ENCODE measurements at places on chromosomes 5 and 9.

DNA sequence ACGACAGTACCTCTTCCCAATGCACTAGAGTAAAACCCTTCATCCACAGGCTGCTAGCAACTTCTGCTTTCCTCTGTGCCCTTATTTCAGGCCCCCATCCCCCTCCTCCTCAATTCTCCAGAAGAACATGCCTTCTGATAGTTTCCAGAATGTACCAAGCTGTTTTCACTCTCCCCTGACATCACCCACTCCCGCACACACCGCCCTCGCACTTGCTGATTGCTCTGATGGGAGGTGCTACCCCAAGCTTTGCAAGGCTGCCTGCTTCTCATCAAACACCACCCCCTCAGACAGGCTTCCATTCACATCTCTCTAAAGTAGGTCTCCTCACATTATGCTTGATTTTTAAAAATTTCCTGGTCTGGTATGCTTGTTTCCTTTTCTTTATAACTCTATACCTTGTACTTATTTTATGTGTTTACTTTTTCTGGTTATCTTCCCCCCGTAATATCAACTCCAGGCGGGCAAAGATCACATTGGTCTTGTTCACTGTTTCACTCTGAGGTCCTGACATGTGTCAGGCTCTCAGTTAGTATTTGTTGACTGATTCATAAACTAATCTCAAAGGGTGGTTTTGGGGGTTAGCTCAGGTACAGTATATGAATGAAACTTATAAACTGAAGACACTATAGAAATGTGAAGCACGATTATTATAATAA lies 91.0 kb upstream of the C9orf72 start:
- DNase-seq: no peak

DNA sequence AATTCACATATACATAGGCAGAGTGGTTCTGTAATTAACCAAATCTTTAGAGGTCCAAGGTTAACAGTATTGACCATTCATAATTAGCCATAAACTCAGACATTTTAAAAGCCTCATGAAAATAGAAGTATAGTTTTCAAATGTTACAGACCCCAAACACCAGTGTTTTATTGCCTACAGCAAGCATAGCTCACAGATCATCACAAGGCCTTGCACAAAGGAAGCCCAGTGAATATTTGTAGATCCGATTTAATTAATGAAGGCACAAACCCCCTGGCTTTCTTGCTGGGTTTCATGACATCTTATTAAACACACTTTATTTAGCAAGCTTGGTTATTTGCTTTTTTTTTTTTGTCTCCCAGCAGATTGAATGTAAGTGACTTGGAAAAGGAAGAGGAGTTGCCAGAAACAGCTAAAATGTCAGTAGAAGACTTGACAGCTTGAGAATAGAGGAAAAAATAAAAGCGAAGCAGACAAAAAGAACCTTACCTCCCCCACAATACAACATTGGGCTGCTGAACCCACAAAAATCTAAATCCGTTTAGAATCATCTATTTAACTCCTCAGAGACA lies 283.9 kb upstream of the TNC start:
- no peak for DNase-seq

GRCh38 chr5:39547553-39548154 lies 122.9 kb upstream of the DAB2 start:
- peak; percentile 60 for DNase-seq

GRCh38 chr9:74666625-74667316 lies 169.6 kb downstream of the RORB start:
- DNase-seq: peak; percentile 98

DNA sequence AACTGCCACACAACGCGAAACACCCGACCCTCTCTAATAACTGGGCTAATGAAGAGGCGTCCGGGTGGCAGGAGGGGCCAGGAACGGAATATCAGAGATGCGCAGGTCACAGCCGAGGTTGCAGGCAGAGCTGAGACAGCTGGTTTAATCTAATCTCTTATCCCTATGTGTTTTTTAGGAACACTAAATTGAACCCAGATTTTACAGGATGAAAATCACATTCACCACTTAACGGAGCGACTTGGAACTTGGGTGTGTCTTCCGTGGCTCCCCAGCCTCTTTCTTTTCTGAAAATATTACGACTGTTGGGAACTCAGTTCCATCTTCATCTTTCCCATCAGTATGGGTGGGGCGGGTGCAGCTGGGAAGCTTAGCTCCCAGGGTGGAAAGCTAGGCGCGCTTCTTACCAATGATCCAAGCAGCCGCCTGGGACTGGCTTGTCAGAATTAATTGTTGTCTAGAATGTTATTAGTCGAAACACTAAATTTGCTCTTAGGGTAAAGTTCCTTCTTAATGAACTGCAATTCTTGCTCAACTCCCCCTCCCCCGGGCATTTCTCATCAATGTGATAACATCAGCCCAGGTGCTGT lies 92.5 kb downstream of the IRX2 start:
- DNase-seq: no peak

GRCh38 chr9:70477907-70478480 lies 63.5 kb upstream of the KLF9 start:
- peak; percentile 62 for DNase-seq

GRCh38 chr5:168215646-168216045 lies 75.8 kb upstream of the WWC1 start:
- DNase-seq: no peak

DNA sequence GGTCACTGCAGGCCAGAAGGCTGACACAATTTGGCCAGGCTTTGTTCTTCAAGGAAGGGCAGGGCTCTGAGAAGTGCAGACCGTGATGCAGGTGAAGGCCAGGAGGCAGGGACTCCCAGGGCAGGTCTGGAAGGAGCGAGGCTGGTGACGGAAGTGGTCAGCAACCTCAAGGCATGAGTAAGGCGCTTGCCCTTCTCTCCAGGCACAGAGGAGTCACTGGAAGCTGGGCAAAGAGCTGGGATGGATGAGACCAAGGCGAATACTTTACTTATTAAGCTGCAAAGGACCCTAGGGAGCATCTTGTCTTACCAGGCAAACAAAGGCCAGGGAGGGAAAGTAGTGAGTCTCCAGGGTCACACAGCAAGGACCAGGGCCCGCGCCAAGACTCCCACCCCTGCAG lies 18.6 kb downstream of the IRF1 start:
- no peak for DNase-seq

- no peak for DNase-seq
Observed at GRCh38 chr5:105146867-105147266, 1584.3 kb upstream of the NUDT12 start.

DNA sequence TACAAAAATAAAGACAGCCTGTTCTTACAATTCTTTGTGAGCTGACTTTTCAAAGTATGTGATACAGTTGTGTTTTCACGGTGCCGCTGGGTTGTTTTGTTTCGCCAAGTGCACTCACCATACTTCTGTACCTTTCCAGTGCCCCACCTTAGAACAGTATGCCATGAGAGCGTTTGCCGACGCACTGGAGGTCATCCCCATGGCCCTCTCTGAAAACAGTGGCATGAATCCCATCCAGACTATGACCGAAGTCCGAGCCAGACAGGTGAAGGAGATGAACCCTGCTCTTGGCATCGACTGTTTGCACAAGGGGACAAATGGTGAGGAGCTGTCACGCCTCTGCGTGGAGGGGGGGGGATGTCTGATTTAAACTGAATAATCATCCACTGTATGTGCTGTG lies 12.9 kb downstream of the CCT5 start:
- DNase-seq: no peak

- DNase-seq: peak; percentile 37
Observed at GRCh38 chr5:142587354-142587965, 98.4 kb downstream of the FGF1 start.

- peak; percentile 89 for DNase-seq
Observed at GRCh38 chr5:98341038-98342032, 432.1 kb upstream of the RGMB start.

GRCh38 chr9:5582835-5583195 lies 46.1 kb upstream of the RIC1 start:
- peak; percentile 69 for DNase-seq

- DNase-seq: no peak
Observed at GRCh38 chr5:143040622-143041021, 270.4 kb downstream of the ARHGAP26 start.

GRCh38 chr5:31194468-31194813 lies 955 bp downstream of the CDH6 start:
- DNase-seq: no peak

- DNase-seq: no peak
Observed at GRCh38 chr9:37436540-37436939, 14.0 kb downstream of the GRHPR start.
